ENCODE measurements at places on chromosomes 1 and 21.

GRCh38 chr1:68180441-68181164 lies 51.7 kb downstream of the WLS start:
- DNase-seq, result no peak

DNA sequence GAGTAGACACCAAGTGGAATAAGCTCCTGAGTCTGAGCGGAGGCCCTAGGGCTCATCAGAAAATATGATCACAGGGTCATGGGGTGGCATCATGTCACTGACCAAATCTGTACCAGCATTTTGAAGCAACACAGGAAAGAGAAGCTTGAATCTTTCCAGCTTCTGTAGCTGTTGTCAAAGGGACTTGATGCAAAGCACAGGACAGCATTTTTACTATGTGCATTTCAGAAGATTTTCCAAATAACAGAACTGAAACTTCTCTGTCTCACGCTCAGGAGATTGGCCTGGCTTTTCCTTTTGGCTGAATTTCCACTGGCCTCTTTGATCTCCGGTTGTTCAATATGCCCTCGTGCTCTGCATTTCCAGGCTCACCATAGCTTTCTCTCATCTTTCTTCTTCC lies 127.2 kb upstream of the ATP1B1 start:
- DNase-seq, result no peak

DNA sequence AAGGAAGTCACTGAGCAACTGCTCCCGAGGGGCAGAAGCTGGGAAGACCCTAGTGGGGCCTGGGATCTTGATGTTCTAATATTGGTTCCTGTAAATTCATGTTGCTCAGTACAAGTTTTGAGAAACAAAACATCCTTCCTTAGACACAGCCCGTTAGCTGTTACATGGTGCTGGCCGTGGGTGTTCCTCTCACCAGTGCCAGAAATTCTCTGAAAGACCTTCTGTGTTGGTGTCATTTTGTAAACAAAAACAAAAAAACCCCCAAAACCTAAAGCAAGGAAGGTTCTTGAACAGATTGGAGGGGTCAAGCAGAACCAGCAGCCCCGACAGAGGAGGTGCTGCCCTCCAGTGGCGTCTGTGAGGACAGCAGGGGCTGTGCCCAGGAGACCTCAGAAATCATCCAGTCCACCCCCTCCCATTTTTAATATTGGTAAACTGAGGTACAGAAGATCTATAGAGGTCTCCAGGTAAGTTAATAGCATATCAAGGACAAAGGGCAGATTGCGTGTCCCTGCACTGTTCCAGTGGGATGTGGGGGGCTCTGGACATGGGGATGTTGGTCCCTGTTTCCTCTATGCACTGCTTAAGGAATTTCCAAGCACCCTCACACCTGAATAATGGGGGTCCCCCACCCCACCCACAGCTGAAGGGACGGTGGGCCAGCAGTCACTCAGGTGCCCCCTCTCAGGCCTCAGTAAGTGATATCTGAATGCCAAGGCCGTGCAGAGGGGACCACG lies 38.2 kb downstream of the SLC2A7 start:
- DNase-seq, result no peak

- DNase-seq, result no peak
Observed at GRCh38 chr21:41970751-41971653, 17.2 kb upstream of the C2CD2 start.

Data from epithelial cell of proximal tubule (primary cell).